Neural progenitor cell (in vitro differentiated cells): ENCODE measurements at places on chromosomes 7 and 10.

DNA sequence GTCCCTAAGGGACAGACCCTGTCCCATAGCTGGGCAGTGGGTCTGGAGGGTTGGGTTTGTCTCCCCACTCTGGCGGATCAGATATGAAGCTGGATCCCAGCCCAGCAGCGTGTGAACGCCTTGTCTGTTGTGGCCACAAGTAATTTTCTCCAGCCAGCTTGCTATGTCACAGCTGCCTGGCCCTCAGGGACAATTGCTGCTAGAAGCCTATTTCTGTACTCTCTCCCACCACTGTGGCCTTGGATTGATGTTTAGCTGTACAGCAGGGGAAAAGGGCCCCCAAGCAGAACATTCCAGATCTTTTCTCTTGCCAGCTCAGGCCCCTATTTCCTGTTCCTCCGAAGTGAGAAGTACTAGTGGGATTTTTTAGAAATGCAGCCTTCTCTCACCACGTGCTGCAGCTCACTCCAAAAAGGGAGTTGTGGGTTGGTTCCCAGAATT is 53.5 kb upstream of the WAC start:
- DNase-seq, result no peak

DNA sequence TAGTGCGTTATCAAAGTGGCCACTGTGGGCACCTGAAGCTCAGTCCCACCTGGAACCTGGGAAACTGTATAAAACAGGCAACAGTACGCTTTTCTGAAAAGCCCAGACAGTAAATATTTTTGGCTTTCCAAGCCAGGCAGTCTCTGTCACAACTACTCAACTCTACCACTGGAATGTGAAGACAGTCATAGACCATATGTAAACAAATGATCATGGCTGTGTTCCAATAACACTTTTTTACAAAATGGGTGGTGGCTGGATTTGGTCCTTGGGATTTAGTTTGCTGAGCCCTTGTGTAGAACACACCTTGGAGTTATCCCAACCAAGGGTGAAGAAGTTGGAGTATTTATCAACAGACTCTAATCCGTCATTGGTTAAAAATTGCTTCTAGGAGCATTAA is 259.9 kb downstream of the SKIDA1 start:
- no peak for DNase-seq

- DNase-seq, result no peak
Observed at GRCh38 chr10:72081772-72082590, 6.4 kb downstream of the SPOCK2 start.

DNA sequence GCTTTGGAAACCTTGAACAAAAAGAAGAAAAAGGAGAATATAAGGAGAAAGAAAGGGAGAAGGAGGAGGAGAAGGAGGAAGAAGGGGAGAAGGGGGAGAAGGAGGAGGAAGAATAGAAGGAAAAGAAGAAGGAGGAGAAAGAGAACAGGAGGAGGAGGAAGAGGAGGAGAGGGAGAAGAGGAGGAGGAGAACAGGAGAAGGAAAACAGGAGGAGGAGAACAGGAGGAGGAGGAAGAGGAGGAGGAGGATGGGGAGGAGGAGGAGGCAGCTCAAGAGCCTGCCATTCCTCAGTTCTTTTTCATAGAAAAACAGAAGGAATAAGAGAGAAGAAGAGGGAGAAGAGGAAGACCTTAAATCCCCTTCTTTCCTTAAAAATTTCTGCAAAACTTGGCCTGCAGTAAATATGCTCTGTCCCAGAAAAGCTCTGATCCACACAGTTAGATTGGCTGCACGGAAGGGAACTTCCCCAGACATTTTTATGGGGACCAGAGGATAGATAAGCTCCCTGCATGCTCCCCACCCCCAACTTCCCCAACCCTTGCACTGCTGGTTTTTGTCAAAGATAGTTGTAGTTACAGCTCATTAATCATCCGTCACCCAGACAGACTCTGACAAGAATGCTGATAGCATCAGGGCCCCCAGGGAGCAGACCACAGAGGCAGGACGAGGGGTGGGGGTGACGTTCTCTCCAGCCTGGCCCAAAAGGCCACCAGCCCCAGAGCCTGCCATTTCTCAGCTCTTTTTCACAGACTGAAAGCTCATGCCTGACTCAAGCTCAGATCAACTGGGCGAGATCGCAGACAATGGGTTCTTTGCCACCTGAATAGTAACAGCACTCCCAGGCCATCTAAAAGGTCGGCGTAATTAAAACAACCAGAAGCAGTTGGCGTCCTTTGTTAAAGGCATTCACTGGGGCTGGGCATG is 34.5 kb upstream of the LYZL1 start:
- peak; percentile 89 for DNase-seq

GRCh38 chr10:33195608-33196376 is 138.7 kb downstream of the NRP1 start:
- DNase-seq, result no peak
